ENCODE measurements at places on chromosomes 2 and 18.

GRCh38 chr2:218819093-218819492, 12.5 kb downstream of the PRKAG3 start:
- DNase-seq: peak; percentile 56

DNA sequence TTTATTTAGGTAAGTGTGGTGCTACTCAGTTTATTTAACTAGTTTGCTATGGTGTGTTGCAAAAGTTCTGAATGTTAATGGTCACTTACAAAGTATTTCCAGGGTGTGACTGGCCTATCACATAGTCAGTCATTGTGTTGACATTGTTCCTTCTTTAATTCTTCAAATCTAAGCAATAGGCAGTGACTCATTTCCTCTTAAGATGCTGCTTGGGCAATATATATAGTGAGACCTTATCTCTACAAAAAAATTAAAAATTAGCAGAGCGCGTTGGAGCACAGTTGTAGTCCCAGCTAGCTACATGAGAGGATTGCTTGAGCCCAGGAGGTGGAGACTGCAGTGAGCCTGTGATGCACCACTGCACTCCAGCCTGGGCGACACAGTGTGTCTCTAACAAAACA, 5.8 kb upstream of the CCDC88A start:
- no peak for DNase-seq

GRCh38 chr2:111642586-111643327, 241.2 kb downstream of the ANAPC1 start:
- DNase-seq: no peak

DNA sequence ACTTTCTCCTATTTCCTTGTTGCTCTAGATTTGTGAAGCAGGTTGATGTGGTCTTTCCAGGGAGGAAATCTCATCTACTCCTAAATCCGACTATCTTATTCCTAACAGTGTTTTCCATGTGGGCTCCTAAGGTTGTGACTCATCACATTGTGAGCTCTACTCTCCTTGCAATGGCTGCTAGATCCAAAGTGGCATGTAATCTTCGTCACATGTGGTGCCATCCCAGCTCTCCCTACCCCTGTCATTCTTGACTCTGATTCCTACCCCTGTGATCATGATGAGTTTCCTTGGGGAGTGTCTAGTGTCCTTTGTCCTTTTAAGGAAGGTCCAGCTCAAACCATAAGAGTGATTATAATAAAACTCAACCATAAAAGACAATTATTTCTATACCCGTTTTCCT, 47.3 kb upstream of the GULP1 start:
- DNase-seq: peak; percentile 24

DNA sequence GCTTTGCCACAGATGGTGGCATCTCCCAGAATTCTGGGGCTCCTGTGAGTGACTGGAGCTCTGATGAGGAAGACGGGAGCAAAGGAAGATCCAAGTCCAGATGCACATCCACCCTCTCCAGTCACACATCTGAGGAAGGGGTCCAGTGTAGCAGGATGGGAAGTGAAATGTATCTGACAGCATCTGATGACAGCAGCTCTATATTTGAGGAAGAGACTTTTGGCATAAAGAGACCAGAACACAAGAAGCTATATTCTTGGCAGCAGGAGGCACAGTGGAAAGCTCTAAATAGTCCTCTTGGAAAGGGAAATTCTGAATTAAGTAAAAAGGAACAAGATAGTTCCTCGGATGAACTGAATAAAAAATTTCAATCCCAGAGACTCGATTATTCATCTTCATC, 23.5 kb upstream of the C1GALT1C1L start:
- DNase-seq: no peak

All from myocyte (in vitro differentiated cells).